ENCODE measurements at places on chromosomes 2 and 18. TPM values are rescaled to one million over a fixed set of nuclear protein-coding genes. Genes with fewer than 3 reads are reported as not detected.
A peak's percentile ranks its signal among the peaks of the same experiment; 100 is the strongest.

DNA sequence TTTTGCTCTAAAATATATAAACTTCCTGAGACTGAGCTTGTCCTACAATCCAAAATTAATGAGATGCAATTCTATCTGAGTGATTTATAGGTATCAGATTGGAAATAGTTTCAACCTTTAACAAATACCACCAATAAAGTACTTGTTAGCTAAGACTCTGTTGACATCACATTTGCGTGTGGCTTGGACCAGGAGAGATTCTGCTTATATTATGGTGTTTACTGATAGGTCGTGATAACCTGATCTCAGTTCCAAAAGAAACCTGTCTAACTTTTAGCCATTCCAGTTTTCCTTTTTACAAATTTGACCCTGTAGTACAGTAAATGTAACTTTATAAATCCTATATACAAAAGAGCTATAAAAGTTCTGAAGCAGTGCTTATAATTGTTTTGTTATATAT is 78.4 kb upstream of the ABCA12 start:
- H3K36me3 ChIP-seq, result no peaks in the 10 kb centered on the region

- no peak overlapping the region for H3K4me3 ChIP-seq
- peaks cover 2% of the 10 kb centered on the region for H3K36me3 ChIP-seq
- H3K4me1 ChIP-seq, result no peaks in the 10 kb centered on the region
Measured at GRCh38 chr2:31785876-31786275, 205.1 kb upstream of the SRD5A2 start.

DNA sequence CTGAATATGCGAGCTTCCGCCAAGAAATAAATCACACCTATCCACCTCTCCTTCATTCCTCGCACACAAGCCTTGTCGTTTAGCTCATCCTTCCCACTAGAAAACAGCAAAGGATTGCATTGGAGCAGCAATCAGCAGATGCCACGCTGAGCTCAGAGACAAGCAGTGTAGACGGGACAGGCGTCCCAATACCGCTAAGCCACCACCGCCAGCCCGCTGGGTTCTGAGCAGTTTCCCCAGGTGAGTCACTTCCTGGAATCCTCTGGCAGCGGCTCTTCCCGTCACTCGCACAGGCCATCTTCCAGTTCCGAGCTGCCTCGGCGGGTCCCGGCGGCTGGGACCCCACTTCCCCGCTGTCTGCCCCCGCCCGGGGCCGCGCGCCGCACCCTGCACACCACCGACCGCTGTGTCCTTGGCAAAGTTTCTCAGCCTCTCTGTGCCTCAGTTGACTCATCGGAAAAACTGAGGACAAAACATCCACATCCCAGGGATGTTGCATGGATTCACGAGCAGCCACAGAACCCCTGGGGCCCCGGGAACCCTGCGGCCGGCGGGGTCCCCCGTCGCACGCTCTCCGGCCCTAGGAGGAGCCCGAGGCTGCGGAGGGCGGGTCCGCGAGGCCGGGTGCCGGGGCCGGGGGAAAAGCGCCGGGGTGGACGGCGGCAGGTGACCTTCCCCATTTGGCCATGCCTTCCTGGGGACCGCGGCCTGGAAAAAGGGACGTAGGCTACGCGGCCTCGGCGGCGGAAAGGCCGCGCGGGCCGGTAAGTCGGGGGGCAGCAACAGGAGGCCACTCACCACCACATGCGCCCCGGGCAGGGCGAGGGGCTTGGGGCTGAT is 573 bp downstream of the KDSR start:
- H3K27ac ChIP-seq, result peak overlapping the region; percentile 87
- no peaks in the 10 kb centered on the region for H3K27me3 ChIP-seq
- H3K36me3 ChIP-seq, result peaks cover 43% of the 10 kb centered on the region
- peaks cover 28% of the 10 kb centered on the region for H3K4me1 ChIP-seq

DNA sequence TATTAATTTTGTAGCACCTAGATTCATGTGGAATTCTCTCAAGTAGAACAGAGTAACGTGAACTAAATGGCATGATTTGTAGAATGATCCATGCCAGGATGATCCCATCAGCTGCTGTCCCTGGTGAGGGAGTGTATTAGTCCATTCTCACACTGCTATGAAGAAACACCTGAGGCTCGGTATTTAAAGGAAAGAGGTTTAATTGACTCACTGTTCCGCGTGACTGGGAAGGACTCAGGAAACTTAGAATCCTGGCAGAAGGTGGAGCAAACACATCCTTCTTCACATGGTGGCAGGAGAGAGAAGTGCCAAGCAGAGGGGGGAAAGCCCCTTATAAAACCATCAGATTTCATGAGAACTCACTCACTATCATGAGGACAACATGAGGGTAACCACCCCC is 312.6 kb downstream of the PTPRM start:
- H3K27ac ChIP-seq, result no peak overlapping the region
- no peaks in the 10 kb centered on the region for H3K36me3 ChIP-seq
- H3K4me3 ChIP-seq, result no peak overlapping the region
- no peaks in the 10 kb centered on the region for H3K27me3 ChIP-seq
- DNase-seq, result no peak

GRCh38 chr2:17497718-17498117 is 20.5 kb downstream of the RAD51AP2 start:
- no peaks in the 10 kb centered on the region for H3K36me3 ChIP-seq
- no peak overlapping the region for H3K27ac ChIP-seq
- H3K27me3 ChIP-seq, result no peaks in the 10 kb centered on the region
- H3K4me1 ChIP-seq, result no peaks in the 10 kb centered on the region
- no peak for DNase-seq

DNA sequence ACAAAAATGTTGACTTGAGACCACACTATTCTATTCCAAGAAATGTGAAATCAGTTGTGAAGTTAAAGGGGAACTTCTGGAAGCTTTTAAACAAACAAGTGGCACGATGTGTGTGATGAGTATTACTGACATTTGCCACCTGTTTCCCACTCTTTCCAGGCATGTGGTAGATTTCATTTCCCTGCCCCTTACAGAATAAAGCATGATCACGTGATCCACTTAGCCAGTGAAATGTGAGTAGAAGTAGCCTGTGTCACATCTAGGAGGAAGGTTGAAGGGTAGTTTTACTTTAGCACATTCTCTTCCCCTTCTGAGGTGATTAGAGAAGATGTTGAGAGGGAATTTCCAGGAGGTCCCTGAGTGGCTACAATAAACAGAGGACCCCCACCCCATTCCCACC is 3.8 kb downstream of the COL4A4 start:
- H3K4me3 ChIP-seq, result no peak overlapping the region
- peaks cover 82% of the 10 kb centered on the region for H3K27me3 ChIP-seq
- DNase-seq, result no peak
- peaks cover 7% of the 10 kb centered on the region for H3K4me1 ChIP-seq

GRCh38 chr2:28674062-28674712 is 77.4 kb upstream of the PPP1CB start:
- no peak for DNase-seq
- no peak overlapping the region for H3K4me3 ChIP-seq
- H3K27ac ChIP-seq, result no peak overlapping the region
- no peaks in the 10 kb centered on the region for H3K27me3 ChIP-seq

- H3K27ac ChIP-seq, result no peak overlapping the region
- no peak overlapping the region for H3K4me3 ChIP-seq
- no peaks in the 10 kb centered on the region for H3K4me1 ChIP-seq
- H3K27me3 ChIP-seq, result no peaks in the 10 kb centered on the region
Measured at GRCh38 chr18:3481696-3482210, 31.8 kb downstream of the TGIF1 start.

The MROH2A gene
- not detected for total RNA-seq

The PID1 gene
- not detected for total RNA-seq

The SERPINE2 gene
- total RNA-seq, result 33.7 TPM

The SFT2D3 gene
- 3.9 TPM for total RNA-seq

The CYRIA gene
- 0.16 TPM for total RNA-seq

The LCLAT1 gene
- total RNA-seq, result 26.6 TPM

The ARID5A gene
- 61.7 TPM for total RNA-seq

The STAT4 gene
- 81.0 TPM for total RNA-seq

The BCL2L11 gene
- total RNA-seq, result 19.9 TPM
